ENCODE measurements at places on chromosomes 5 and 9.

GRCh38 chr5:159403906-159404681 lies 73.8 kb upstream of the IL12B start:
- no peak for DNase-seq

GRCh38 chr5:173679909-173680630 lies 63.6 kb upstream of the BOD1 start:
- DNase-seq: no peak

DNA sequence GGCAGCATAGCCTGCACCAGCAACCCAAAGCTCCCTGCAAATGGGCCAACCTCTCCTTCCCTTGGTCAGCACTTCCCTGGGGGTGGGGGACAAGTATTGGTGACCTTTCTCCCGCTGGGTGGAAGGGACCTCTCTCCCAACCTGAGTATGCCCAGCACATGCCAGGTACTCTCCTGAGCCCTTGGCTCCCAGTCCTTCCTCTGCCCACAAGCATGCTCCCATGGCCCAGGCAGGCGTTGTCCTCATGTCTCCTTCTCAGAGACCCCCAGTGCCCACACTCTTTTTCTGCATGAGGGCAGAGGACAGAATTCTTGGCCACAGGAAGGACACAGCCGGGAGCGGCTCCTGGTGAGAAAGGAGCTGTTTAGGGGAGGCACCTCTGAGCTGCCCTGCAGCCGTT lies 60.3 kb downstream of the PHF2 start:
- no peak for DNase-seq

GRCh38 chr5:10892147-10892910 lies 131.3 kb upstream of the DAP start:
- DNase-seq: no peak

DNA sequence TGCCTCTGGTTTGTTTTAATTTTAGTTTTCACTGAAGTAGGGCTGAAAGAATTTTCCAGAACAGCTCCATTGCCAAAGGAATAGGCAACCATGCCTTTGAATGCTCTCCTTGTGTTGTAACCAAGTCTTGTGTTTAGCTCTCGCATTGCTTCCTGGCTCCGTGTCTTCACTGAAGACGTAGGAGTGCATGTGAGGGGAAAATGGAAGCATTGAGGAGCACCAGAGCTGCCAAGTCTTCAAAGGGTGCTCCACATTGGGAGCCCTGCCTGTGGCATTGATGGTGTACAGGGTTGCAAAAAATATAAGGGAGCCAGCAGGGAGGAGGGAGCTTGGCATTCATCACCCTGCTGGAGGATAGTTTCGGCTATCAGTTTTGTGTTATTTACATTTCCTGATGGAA lies 86.6 kb downstream of the NTRK2 start:
- no peak for DNase-seq
